ENCODE measurements at places on chromosomes 6 and 20.
A peak's percentile ranks its signal among the peaks of the same experiment; 100 is the strongest.

- no peak for DNase-seq
These were observed 90.0 kb downstream of the CENPW start for GRCh38 chr6:126429866-126430265.

DNA sequence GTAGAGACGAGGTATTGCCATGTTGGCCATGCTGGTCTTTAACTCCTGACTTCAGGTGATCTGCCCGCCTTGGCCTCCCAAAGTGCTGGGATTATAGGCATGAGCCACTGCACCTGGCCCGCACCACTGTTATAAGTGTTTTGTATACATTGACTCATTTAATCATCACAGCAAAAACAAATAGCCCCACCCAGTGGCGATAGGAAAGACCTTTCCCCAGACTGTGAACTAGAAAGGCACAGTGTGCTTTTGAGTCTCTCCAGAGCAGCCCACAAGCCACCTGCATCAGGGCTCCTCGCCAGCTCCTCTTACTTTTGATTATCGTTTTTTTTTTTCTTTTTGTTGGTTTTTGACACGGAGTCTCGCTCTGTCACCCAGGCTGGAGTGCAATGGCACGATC is 27.9 kb upstream of the ZFP64 start:
- DNase-seq = no peak

DNA sequence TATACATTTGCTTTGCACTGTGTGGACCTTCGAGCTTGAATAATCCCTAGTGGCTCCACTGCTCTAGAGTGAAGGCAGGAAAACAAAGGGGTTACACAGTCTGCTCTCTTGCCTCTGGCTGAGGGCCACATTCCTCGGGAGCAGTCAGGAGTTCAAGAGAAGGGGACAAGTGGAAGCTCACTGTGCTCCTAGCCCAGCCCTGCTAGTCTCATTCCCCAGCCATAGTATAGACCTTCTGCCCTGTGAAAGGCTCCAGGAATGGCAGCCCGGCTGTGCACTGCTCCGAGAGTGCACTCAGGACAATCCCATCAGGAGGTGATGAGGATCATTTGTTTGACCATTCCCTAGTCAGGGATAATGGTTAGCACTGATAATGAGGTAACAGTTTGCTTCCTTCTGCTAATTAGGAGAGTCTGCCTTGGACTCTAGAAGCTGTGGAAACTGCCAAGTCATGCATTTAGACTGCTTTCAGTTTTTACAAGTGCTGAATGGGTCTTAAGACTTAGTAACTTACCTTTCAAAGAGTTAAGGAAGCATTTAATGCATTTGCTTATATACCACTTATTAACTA is 8.5 kb downstream of the IYD start:
- DNase-seq = no peak

DNA sequence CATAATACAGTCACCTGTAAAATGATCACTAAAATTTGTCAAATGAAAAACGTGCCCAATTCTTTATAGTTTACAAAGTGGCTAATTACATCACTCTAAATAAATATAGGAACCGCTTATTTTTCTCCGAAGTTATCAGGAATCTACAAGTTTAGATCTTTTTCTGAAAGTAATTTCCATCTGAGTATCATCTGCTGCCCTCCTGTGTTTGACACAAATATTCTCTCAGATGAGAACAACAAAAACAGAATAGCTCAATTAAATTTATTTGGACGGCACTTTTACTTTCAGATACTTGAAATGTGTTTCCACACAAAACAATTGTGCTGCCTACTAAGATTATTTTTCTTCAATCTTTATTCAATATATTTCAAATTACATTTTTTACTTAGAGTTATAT is 5.0 kb downstream of the SF3B5 start:
- no peak for DNase-seq

GRCh38 chr6:34053721-34054120 is 92.2 kb downstream of the GRM4 start:
- DNase-seq = no peak

GRCh38 chr20:52404671-52405070 is 213.1 kb upstream of the ZFP64 start:
- DNase-seq = no peak

DNA sequence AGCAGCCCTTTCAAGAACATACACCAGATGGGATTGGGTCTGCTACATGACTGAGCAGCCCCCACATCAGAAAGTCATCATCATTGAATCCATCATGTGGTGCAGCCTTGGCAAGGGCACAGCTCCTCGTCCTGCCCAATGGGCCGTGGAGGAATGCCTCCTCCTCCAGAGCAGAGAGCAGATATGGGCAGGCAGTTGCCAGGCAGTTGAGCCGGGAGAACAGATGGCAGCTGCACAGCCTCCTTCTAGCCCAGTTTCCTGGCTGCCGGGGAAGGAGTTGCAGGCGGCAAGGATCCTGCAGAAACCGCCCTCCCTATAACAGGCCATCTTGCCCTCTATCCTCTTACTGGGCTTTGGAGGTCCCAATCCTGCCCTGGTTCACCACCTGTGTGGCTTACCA is 11.9 kb upstream of the ZFAND3 start:
- no peak for DNase-seq

DNA sequence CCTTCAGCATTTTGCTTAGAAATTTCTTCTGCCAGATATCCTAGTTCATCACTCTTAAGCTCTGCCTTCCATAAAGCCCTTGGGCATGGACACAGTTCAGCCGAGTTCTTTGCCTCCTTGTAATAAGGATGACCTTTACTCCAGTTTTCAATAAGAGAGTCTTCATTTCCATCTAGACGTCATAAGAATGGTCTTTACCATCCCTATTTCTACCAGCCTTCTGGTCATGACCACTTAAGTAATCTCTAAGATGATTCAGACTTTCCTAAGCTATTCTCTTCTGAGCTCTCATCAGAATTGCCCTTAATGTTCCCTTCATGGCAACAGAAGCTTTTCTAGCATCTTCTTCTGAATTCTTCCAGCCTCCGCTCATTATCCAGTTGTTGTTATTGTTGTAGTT is 126.1 kb downstream of the TFAP2C start:
- no peak for DNase-seq

- no peak for DNase-seq
These were observed 81.2 kb downstream of the DACT2 start for GRCh38 chr6:168238159-168238909.

- DNase-seq = no peak
These were observed 22.2 kb upstream of the PNPLA1 start for GRCh38 chr6:36247693-36248092.

GRCh38 chr6:1377526-1377925 is 11.8 kb upstream of the FOXF2 start:
- no peak for DNase-seq

GRCh38 chr6:5541751-5542432 is 280.6 kb downstream of the FARS2 start:
- DNase-seq = no peak

GRCh38 chr6:15503346-15503680 is 159.5 kb downstream of the DTNBP1 start:
- DNase-seq = no peak

DNA sequence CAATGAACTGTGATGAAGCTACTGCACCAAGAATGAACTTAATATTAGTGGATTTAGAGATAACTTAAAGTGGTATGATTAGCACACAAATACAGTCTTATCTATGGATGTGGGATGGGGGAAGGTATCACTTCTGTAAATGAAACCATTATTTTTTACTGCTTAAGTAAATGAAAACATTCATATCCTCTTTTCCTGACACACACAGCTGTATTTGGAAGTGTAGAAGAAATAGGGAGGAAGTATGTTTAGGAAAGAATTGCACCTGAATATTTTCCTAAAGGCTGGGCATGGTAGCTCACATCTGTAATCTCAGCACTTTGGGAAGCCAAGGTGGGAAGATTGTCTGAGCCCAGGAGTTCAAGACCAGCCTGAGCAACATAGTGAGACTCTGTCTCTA is 96.8 kb downstream of the HIVEP2 start:
- DNase-seq = no peak

GRCh38 chr20:50885781-50886180 is 45.5 kb downstream of the ADNP start:
- DNase-seq = no peak

GRCh38 chr6:31203345-31203979 is 33.0 kb upstream of the POU5F1 start:
- DNase-seq = no peak

DNA sequence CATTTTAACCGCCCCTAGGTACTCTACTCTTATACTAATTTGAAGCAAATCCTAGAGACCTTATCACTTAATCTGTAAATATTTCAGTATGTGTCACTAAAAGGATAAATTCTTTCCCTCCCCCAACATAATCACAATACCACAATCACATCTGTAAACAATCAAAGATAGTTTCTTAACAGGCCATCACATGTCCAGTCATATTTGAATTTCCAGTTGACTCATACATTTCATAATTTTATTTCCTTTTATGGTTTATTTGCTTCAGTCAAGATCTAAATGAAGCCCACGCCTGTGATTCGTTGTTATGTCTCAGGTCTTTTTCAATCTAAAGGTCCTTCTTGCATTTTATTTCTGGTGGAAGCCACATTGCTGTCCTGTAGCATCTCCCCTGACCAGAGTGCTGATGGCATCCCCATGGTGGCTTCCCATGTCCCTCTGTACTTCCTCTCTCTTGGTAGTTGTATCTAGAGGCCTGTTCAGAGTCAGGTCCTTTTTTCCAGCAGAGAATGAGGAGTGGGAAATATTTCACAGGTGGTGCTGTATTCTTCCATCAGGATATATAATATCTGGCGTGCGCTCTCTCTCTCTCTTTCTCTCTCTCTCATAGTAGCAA is 128.6 kb upstream of the SLC22A23 start:
- no peak for DNase-seq

DNA sequence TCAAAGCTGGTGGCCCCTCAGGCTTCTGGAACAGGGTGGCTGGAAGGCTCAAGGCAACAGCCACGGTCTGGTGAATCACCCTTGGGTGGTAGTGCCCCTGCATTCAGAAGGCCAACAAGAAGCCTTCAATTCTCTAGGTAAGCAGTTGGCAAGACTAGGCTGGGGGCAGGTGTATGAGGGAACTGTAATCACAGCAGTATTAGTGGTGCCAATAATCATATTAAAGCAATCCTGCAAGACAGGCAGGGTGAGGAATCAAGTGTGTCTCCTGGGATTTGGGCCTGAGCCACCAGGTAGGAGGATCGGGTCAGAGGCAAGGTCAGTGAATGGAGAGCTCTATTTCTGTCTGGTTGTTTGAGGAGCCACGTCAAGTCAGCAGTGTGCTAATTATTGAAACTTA is 24.9 kb upstream of the SCUBE3 start:
- no peak for DNase-seq

DNA sequence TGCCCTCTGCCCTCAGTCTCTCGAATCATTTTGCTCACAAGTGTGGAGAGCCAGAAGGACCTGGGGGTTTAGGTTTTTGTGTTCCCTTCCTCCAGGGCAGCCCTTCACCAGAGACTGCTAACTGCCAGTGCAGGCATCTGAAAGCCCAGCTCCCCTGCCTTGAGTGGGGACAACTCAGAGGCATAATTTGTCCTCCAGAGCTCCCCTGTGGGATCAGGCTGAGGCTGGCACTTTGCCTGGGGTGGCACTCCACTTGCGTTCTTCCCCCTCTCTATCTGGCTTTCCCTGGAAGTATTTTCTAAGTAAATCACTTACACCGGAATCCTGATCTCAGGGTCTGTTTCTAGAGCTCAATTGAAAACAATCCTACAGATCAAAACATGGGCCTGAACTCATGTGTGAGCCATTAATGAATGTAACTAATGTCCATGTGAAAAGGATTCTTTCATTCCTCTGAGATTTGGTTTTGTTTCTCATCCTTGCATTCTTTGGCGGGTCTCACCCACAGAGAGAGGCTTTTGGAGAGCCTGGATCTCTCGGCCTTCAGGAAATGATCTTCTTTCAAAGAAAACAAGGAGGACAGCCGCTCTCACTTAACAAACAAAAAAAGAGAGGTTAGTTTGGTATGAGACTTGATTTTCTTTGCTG is 125.7 kb upstream of the RIPOR2 start:
- no peak for DNase-seq

DNA sequence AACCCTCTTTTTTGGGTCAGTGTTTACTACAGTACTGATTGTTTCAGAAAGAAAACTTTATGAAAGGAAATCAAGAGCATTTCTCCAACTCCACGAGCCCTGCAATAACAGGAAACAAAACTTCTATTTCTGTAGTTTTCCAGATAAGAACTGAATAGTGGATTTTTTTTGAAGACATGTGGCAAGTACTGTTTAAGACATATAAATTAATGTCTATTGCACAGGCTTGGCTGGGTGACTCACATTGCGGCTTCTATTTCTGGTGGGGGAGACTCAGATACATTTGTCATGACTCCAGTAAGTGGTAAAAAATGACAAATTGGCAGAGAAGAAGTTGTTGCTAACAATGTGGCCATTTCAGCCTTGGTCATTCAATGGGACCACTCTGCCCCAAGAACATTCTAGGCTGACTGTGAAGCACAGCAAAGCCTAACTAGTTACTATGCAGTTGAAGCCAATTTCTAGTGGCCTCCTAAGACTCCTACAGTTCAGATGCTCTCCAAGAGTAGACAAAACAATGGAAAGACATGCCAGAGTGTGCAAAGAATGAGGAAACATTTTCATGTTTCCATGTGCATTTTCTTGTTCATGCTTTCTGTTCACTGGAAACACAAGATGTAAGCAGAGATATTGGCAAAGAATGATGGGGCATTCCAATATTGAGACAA is 200.9 kb downstream of the EDN1 start:
- DNase-seq = peak; percentile 47

DNA sequence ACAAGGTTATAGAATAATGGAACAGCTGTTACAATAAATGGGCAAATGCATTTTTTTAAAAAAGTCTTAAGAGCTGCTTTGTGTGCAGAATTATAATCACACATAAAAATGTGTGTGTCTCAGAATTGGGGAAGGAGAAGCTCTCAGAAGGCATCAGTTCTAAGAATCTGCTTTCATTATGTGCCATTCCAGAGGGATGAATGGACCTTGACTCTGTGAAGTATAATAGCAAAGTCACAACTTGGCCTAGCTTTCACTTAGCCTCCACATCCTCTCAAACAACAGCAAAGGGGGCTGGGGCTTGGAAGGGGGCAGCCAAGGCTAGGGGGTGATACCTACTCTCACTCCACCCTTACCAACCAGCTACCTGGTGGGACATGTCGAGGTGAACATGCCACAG is 265.0 kb downstream of the CDC5L start:
- no peak for DNase-seq

DNA sequence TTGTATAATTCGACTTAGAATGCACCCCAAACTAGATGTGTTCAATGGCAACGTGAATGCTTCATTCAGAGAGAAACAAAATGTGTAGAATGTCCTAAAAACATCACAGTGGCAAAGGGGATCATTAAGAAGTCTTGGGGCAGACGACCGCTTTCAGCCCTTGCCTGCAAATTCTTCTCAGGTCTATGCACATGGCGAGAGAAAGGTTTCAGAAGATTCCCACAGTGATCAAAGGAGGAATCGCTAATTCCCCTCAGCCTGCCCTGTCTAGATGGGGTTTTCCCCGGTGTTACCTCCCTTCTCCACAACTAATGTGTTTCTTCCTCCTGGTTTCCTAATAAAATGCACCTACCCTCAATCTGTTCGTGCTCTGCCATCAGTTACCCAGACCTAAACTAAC is 13.3 kb upstream of the NHSL1 start:
- DNase-seq = no peak

DNA sequence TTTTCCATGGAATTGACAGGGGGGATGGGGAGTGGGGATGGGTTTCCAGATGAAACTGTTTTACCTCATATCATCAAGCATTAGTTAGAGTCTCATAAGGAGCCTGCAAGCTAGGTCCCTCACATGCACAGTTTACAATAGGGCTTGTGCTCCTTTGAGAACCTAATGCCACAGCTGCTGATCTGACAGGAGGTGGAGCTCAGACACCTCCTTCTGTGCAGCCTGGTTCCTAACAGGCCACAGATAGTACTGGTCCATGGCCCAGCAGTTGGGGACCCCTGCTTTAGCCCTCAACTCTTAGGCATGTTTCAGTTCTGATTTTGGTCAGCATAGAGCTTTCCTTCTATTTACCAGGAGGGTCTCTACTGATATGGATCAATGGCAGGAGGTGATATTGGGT is 251.6 kb downstream of the LAMA2 start:
- DNase-seq = no peak

Measured in putamen (tissue), 1 donor.